ENCODE measurements at places on chromosomes 4 and X.

DNA sequence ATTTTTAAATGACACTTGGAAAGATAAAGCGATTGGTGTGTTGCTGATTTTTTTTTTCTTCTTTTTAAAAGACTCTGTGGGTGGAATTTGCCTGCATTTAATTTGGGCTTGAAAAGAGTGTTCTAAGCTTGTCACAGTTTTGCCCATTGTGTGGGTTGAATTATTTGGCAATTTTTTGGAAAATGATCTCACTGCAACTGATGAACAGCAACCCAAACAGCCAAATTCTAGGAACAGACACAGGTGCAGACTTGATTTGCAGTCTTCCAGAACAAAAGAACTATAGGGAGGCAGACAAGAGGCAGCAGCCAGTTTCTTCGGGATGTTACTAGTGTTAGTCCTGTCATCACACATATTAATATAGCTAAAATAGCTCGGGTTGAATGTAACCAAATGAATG is 40.5 kb downstream of the CASP6 start:
- DNase-seq = no peak

- DNase-seq = no peak
Measured at GRCh38 chrX:48533165-48533564, 6.3 kb upstream of the TBC1D25 start.

DNA sequence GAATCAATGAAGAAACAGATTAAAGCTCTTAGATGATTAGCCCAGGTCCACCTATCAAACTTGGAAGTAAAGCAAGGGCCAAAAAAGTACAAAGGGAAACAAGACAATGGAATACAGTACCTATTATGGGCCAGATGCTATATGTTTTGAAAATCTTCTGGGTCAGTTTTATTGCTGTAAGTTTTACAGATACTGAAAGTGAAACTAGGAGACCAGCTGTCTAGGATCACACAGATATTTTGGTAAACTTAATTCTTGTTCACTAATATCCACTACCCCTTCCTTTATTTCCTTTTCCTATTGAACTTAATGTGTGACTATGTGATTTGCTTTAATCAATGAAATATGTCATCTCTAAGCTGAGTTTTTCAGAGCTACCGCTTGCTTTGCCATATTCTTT is 505.4 kb upstream of the PITX2 start:
- DNase-seq = no peak

GRCh38 chr4:93771640-93772411 is 56.7 kb upstream of the ATOH1 start:
- DNase-seq = no peak

DNA sequence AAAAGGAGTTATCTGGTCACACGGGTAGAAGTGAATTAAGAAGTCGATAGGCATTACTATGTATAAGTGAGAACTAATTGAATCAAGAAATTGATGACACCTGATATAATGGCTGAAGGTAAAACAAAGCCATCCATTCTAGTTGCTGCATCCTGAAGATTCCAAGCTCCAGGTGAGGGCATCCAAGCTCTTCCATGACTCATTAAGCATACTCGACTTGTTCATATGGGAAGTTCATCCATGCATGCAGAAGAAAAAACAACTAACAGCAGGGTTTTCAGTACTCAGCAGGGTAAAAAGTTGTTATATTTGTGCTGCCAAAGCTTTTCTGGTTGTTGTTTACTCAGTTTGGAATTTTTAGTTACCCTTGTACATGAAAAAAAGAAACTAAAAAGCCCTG is 508.0 kb upstream of the CXorf51A start:
- DNase-seq = no peak
